Heart left ventricle (tissue), 16 donors: ENCODE measurements at places on chromosomes 2 and 18.

GRCh38 chr2:209519271-209519670, 95.4 kb downstream of the MAP2 start:
- DNase-seq, result no peak
- H3K4me3 ChIP-seq, result no peak overlapping the region
- no peaks in the 10 kb centered on the region for H3K27me3 ChIP-seq
- H3K36me3 ChIP-seq, result no peaks in the 10 kb centered on the region
- no peak overlapping the region for H3K27ac ChIP-seq

GRCh38 chr2:181574321-181574720, 82.6 kb downstream of the CERKL start:
- peaks cover 22% of the 10 kb centered on the region for H3K27me3 ChIP-seq
- no peak overlapping the region for H3K4me3 ChIP-seq
- H3K36me3 ChIP-seq, result no peaks in the 10 kb centered on the region
- DNase-seq, result no peak

GRCh38 chr2:110101280-110101844, 14.3 kb downstream of the MALL start:
- DNase-seq, result peak; percentile 99
- no peaks in the 10 kb centered on the region for H3K27me3 ChIP-seq
- H3K4me3 ChIP-seq, result peak overlapping the region; percentile 4
- peaks cover 71% of the 10 kb centered on the region for H3K4me1 ChIP-seq

DNA sequence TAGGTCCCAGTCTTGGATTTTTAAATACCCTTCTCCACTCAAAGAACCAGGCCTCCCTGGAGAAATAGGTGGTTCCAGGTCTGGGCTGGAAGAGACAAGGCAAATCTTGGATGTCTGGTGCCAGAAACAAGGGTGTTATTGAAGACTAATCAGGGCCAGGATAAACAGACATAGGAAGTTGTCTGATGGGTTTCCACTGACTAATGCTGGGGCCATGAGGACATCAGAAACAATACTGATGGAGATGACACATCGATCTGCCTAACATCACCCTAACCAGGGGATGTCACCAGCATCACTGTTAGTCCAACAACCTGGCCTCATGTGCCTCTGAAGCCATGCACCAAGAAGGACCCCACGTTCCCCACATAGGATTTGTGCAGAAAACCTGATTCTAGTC, 42.5 kb upstream of the GLI2 start:
- no peak for DNase-seq
- H3K36me3 ChIP-seq, result no peaks in the 10 kb centered on the region
- H3K27ac ChIP-seq, result no peak overlapping the region
- no peaks in the 10 kb centered on the region for H3K27me3 ChIP-seq

DNA sequence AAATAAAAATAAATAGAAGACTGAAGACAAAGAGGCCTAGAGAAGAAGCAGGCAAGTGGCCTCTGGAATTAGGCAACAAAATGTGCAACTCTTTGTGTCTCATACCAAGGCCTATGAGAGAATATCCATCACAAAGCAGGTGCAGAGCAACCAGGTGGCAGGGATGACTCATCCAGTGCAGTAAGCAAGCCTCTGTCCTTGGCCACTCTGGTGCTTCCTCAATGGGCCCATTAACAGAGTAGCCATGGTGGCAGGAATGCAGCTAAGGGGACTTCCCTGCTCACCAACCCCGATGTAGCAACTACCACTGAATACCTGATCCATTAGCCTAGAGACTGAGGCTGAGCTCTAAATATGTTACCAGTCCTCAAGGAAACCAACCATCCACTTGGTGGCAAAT, 11.0 kb upstream of the EPG5 start:
- H3K4me3 ChIP-seq, result no peak overlapping the region
- no peaks in the 10 kb centered on the region for H3K36me3 ChIP-seq
- DNase-seq, result no peak
- H3K27me3 ChIP-seq, result no peaks in the 10 kb centered on the region

DNA sequence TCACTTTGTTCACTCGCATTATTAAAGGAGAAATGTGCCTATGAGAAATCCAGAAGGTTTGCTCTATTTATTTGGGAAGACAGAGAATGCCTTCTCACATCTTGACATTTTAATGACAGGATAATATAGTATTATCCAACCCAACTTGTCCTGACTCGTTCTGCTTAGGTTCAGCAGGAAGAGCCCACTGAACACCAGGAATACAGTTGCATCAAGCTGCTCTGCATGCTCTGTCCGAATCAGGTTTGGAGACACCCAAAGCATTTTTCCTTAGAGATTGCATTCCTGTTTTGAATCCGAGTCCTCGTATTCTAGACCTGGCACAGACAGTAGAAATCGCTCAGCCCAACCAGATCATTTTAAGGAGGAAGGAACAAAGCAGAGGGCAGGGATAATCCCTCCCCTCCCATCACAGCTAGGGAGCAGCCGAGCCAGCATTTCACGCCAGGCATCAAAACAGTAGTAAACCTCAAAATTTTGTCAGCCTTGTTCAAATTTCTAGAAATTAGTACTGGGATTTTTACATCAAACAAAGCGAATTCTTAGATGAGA, 837.4 kb upstream of the ID2 start:
- H3K27ac ChIP-seq, result no peak overlapping the region
- no peaks in the 10 kb centered on the region for H3K27me3 ChIP-seq
- no peaks in the 10 kb centered on the region for H3K4me1 ChIP-seq
- no peaks in the 10 kb centered on the region for H3K36me3 ChIP-seq
- no peak overlapping the region for H3K4me3 ChIP-seq
- no peak for DNase-seq

DNA sequence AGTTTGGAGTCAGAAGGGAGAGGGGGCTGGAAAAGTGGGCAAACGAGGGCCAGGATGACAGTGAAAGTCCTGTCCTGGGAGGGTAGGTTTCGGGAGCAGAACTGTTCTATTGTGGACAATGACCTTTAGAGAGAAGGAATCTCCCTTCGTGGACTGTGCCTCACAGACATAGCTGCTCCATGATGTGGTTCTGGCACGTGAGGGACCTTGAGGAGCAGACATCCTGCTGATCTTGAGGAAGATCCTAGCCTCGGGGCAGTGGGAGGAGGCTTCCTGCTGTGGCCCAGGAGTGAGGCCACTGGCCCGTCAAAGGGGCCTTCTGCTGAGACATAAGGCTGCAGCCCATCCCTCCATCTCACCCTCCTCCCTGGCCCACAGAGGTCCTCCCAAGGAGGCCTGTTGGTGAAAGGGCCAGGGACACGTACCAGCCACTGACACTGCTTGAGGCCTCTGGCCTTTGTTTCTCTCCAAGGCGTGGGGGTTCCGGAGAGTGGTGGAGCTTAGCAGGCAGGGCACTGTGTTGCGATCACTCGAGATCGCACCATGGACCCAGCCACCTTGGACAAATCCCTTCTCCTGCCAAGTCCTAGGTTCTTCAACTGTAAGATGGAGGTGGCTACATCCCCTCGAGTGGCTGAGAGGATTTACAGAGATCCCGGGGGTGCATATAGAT, 167.2 kb downstream of the CELF4 start:
- no peaks in the 10 kb centered on the region for H3K27me3 ChIP-seq
- no peak overlapping the region for H3K4me3 ChIP-seq
- no peaks in the 10 kb centered on the region for H3K4me1 ChIP-seq
- no peak overlapping the region for H3K27ac ChIP-seq
- DNase-seq, result no peak

- H3K27me3 ChIP-seq, result no peaks in the 10 kb centered on the region
- H3K4me3 ChIP-seq, result no peak overlapping the region
- H3K36me3 ChIP-seq, result no peaks in the 10 kb centered on the region
- H3K4me1 ChIP-seq, result no peaks in the 10 kb centered on the region
- DNase-seq, result no peak
Measured at GRCh38 chr2:138787053-138787666, 7.0 kb upstream of the NXPH2 start.

- no peak overlapping the region for H3K4me3 ChIP-seq
- no peaks in the 10 kb centered on the region for H3K27me3 ChIP-seq
- no peak for DNase-seq
- no peaks in the 10 kb centered on the region for H3K36me3 ChIP-seq
Measured at GRCh38 chr2:175808858-175809257, 193.2 kb downstream of the LNPK start.

- H3K27ac ChIP-seq, result no peak overlapping the region
- H3K4me3 ChIP-seq, result no peak overlapping the region
- no peaks in the 10 kb centered on the region for H3K27me3 ChIP-seq
- DNase-seq, result no peak
Measured at GRCh38 chr18:10140461-10141282, 226.9 kb downstream of the VAPA start.

- H3K4me1 ChIP-seq, result no peaks in the 10 kb centered on the region
- H3K27ac ChIP-seq, result no peak overlapping the region
- no peaks in the 10 kb centered on the region for H3K36me3 ChIP-seq
- no peak for DNase-seq
- H3K4me3 ChIP-seq, result no peak overlapping the region
Measured at GRCh38 chr2:149185942-149186490, 144.4 kb upstream of the LYPD6 start.

GRCh38 chr2:191713837-191714236, 35.9 kb downstream of the NABP1 start:
- H3K27me3 ChIP-seq, result no peaks in the 10 kb centered on the region
- H3K36me3 ChIP-seq, result no peaks in the 10 kb centered on the region
- DNase-seq, result no peak
- H3K4me3 ChIP-seq, result no peak overlapping the region

- no peak overlapping the region for H3K4me3 ChIP-seq
- DNase-seq, result no peak
Measured at GRCh38 chr2:12712881-12713280, 3.9 kb upstream of the TRIB2 start.

- H3K4me3 ChIP-seq, result no peak overlapping the region
- DNase-seq, result no peak
- no peak overlapping the region for H3K27ac ChIP-seq
- H3K27me3 ChIP-seq, result no peaks in the 10 kb centered on the region
Measured at GRCh38 chr2:148023861-148024260, 3.0 kb downstream of the MBD5 start.
